ENCODE measurements at places on chromosomes 1 and 21. TPM values are rescaled to one million over a fixed set of nuclear protein-coding genes. Genes with fewer than 3 reads are reported as not detected.

The SSR2 gene
- total RNA-seq, result 77.6 TPM

The LINGO4 gene
- 0.77 TPM for total RNA-seq

The MAEL gene
- 1.4 TPM for total RNA-seq

GRCh38 chr1:13908128-13908527 lies 208.1 kb downstream of the PRDM2 start:
- peaks cover 31% of the 10 kb centered on the region for H3K27me3 ChIP-seq
- H3K36me3 ChIP-seq, result no peaks in the 10 kb centered on the region
- no peak overlapping the region for H3K4me3 ChIP-seq
- DNase-seq, result no peak
- no peak overlapping the region for H3K27ac ChIP-seq

The PM20D1 gene
- 1.7 TPM for total RNA-seq

DNA sequence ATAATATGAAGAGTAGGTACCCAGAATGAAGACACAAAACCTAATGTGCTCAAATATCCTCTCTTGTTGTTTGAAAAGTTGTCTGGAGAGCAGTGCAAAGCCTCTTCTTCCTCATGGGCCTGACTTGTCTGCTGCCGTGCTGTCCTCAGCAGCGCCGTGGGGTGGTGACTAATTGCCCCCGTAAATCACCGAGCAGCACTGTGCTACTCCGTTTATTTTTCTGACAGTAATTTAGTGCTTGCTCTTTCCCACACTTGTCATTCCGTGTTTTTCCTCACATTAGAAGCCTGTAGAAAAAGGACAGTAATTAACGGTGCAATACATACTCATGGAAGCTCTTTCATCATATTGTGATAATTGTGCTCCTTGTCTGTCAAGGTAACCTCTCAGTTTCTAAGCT lies 114.8 kb upstream of the BARHL2 start:
- no peak overlapping the region for H3K27ac ChIP-seq
- peaks cover 22% of the 10 kb centered on the region for H3K4me1 ChIP-seq
- peaks cover 56% of the 10 kb centered on the region for H3K27me3 ChIP-seq
- H3K4me3 ChIP-seq, result no peak overlapping the region

All from left ventricle myocardium inferior (tissue), 1 donor.